ENCODE measurements at places on chromosomes 3 and 15. TPM values are rescaled to one million over a fixed set of nuclear protein-coding genes. Genes with fewer than 3 reads are reported as not detected.

The PPARG gene
- 0.37 TPM for total RNA-seq

The CFAP20DC gene
- 8.4 TPM for total RNA-seq

The ARGFX gene
- total RNA-seq: not detected

The SRGAP3 gene
- total RNA-seq: 197 TPM

The BTLA gene
- total RNA-seq: not detected

The IMPG2 gene
- 2.4 TPM for total RNA-seq

The GRIP2 gene
- 0.34 TPM for total RNA-seq

DNA sequence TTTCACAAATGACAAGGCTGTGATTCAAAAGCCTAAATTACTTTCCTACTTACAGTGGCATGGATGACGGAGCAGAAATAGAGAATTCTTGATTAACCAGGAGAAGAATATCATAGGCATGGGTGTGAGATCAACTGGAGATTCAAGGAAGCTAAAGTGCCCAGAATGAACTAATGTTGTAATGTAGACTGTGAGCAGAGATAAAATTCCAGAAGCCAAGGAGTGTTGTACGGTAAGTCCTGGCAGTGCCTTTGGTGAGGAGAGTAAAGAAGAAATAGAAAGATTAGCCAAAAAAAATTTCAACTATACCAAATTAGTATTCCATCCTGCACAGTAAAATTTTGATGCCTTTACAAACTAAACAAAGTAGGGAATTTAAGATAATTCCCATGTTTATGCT lies 75.9 kb downstream of the ZBTB20 start:
- H3K4me3 ChIP-seq: no peak overlapping the region
- H3K4me1 ChIP-seq: no peaks in the 10 kb centered on the region
- DNase-seq: no peak
- H3K27me3 ChIP-seq: no peaks in the 10 kb centered on the region
- no peak overlapping the region for H3K27ac ChIP-seq

DNA sequence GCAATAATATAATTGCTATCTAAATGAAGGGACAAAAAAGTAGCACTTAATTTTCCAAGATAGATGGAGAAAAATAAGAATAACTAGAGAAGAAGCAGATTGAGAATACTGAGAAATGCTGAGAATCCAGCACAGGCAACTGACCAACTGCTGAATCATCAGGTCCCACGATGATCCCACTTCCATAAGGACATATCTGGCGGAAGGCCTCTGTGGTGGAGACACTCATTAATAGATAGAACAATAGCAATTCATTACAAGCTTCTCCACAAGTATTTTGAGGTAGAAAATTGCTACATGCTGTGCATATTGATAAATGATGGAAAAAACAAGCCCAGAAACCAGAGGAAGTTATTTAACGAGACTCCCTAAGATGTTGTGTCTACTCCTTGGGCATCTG lies 105.9 kb downstream of the DUT start:
- H3K36me3 ChIP-seq: no peaks in the 10 kb centered on the region
- no peak for DNase-seq

DNA sequence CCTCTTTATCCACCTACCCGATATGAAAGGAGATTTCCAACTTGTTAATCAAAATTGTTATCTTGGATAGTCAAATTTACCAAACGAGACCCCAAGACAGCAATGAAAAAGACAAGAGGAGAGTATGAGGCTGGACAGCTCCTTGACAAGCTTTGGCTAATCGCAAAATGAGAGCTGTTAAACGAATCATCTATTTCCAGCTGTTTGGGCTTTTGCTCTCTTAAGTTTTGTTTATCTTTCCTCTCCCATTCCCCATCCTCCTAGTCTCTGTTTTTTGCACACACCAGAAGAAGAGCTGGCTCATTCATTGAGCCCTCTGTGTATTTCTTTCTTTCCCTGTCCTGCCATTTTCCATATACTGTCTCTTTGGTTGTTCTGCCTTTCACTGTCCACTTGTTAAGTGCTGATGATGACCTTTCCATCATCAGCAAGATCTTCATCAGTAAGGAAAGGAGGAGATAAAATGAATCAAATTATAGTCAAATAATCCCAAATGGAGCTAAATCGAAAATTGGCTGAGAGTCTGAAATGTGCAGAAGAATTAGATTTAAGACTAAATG lies 161.6 kb downstream of the SLC9A9 start:
- no peak overlapping the region for H3K27ac ChIP-seq
- no peaks in the 10 kb centered on the region for H3K27me3 ChIP-seq
- H3K36me3 ChIP-seq: no peaks in the 10 kb centered on the region
- H3K4me1 ChIP-seq: no peaks in the 10 kb centered on the region
- DNase-seq: no peak

GRCh38 chr15:93072411-93073394 lies 16.3 kb downstream of the RGMA start:
- DNase-seq: peak; percentile 82
- H3K27me3 ChIP-seq: peaks cover 7% of the 10 kb centered on the region
- H3K4me1 ChIP-seq: peaks cover 32% of the 10 kb centered on the region
- H3K27ac ChIP-seq: peak overlapping the region; percentile 72

- H3K4me1 ChIP-seq: no peaks in the 10 kb centered on the region
- H3K4me3 ChIP-seq: no peak overlapping the region
- no peak overlapping the region for H3K27ac ChIP-seq
- no peak for DNase-seq
Observed at GRCh38 chr3:114176890-114177289, 2.0 kb downstream of the DRD3 start.

GRCh38 chr15:88334436-88334835 lies 77.9 kb upstream of the NTRK3 start:
- no peaks in the 10 kb centered on the region for H3K27me3 ChIP-seq
- H3K4me1 ChIP-seq: peaks cover 6% of the 10 kb centered on the region
- H3K4me3 ChIP-seq: no peak overlapping the region
- H3K36me3 ChIP-seq: no peaks in the 10 kb centered on the region

- H3K4me3 ChIP-seq: no peak overlapping the region
- no peak overlapping the region for H3K27ac ChIP-seq
- peaks cover 9% of the 10 kb centered on the region for H3K27me3 ChIP-seq
- peaks cover 27% of the 10 kb centered on the region for H3K4me1 ChIP-seq
Observed at GRCh38 chr3:127799476-127800222, 22.7 kb downstream of the MGLL start.

GRCh38 chr3:186693843-186694242 lies 23.3 kb upstream of the KNG1 start:
- H3K27me3 ChIP-seq: no peaks in the 10 kb centered on the region
- no peaks in the 10 kb centered on the region for H3K4me1 ChIP-seq
- H3K4me3 ChIP-seq: no peak overlapping the region
- no peaks in the 10 kb centered on the region for H3K36me3 ChIP-seq
- no peak for DNase-seq

DNA sequence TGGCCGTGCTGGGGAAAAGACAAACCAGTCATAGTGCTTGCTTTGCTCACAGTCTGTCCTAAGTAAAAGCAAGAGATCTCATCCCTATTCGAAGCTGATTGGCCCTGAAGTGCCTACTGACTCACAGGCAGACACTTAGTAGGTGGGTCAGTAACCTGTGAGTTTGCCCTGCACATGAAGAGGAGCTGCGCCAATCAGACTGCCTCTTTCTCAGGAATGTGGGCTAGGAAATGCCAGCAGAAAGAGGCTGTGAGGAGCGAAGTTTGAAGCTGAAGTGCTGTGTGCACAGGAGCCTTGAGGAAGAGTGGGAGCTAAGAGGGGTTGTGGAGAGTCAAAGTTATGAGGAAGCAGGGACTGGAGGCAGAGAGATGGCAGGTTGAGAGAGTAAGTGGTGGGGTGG lies 126.8 kb downstream of the IL20RB start:
- H3K27ac ChIP-seq: no peak overlapping the region
- no peaks in the 10 kb centered on the region for H3K36me3 ChIP-seq
- no peak overlapping the region for H3K4me3 ChIP-seq
- H3K27me3 ChIP-seq: peaks cover 1% of the 10 kb centered on the region
- H3K4me1 ChIP-seq: no peaks in the 10 kb centered on the region
- DNase-seq: no peak

GRCh38 chr15:69181424-69181823 lies 21.0 kb downstream of the GLCE start:
- no peak overlapping the region for H3K27ac ChIP-seq
- no peaks in the 10 kb centered on the region for H3K27me3 ChIP-seq
- no peaks in the 10 kb centered on the region for H3K4me1 ChIP-seq
- no peak overlapping the region for H3K4me3 ChIP-seq
- DNase-seq: no peak

DNA sequence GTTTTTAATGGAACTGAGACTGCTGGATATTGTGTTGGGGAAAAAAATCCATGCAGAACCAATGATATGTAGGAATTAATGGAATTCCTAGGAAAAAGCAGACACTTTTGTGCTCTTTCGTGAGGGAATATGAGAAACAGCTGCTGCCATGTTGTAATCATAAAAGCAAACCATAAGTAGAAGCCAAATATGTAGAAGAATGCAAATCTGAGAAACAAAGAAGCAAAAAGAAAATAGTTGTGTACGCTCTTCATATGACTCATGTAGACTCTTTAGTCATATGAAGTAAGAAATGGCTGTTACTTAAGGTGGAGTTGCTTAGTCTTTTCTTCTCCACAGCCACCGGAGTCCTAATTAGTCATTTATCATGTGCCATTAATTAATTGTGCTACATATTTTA lies 298.6 kb upstream of the ZNF717 start:
- H3K27ac ChIP-seq: no peak overlapping the region
- no peaks in the 10 kb centered on the region for H3K36me3 ChIP-seq
- no peaks in the 10 kb centered on the region for H3K4me1 ChIP-seq

GRCh38 chr3:118557513-118557912 lies 477.1 kb downstream of the IGSF11 start:
- H3K36me3 ChIP-seq: no peaks in the 10 kb centered on the region
- H3K27me3 ChIP-seq: no peaks in the 10 kb centered on the region
- no peak for DNase-seq
- H3K27ac ChIP-seq: no peak overlapping the region
- H3K4me3 ChIP-seq: no peak overlapping the region

DNA sequence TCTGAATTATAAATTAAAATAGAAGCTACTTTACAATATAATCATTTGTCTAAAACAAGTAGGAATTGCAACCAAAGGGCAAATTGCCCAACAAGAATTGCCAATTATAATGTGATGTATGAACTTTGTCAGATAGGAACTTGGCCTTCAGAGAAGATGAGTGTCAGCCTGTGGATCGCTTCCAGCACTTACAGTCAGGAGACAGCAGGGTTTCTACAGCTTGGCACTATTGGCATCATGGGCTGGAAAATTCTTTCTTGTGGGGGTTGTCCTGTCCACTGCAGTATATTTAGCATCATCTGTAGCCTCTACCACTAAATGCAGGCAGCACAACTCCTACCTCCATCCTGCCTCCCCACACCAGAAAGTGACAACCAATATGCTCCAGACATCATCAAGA lies 48.1 kb upstream of the CRBN start:
- no peaks in the 10 kb centered on the region for H3K36me3 ChIP-seq
- no peak overlapping the region for H3K4me3 ChIP-seq
- DNase-seq: no peak

- H3K4me3 ChIP-seq: no peak overlapping the region
- H3K36me3 ChIP-seq: no peaks in the 10 kb centered on the region
- DNase-seq: no peak
- H3K27me3 ChIP-seq: no peaks in the 10 kb centered on the region
Observed at GRCh38 chr3:23671851-23672589, 133.7 kb upstream of the UBE2E1 start.

- peaks cover 50% of the 10 kb centered on the region for H3K4me1 ChIP-seq
- peak overlapping the region; percentile 98 for H3K27ac ChIP-seq
- H3K27me3 ChIP-seq: peaks cover 12% of the 10 kb centered on the region
Observed at GRCh38 chr3:11556851-11557644, 86.7 kb downstream of the VGLL4 start.

DNA sequence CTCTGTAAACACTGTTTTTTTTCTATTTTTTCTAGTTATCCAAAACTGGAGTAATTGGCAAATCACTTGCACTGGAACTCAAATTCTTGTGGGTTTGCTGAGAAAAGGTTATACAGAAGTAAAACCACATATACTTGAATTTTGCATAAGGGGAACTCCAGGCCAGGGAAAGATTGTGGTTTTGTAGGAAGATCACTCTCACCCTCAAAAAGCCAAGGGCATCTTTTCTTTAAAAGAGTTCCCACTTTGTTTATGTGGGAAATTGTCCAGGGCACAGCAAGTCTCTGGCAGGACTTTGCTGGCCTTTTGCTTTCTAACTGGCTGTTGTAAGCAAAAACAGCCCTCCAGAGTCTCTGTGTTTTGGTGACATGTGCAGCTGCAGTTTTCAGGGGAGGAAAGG lies 340.3 kb upstream of the RBMS3 start:
- H3K27me3 ChIP-seq: no peaks in the 10 kb centered on the region
- no peak overlapping the region for H3K4me3 ChIP-seq
- H3K4me1 ChIP-seq: no peaks in the 10 kb centered on the region
- no peak overlapping the region for H3K27ac ChIP-seq
- no peak for DNase-seq
- H3K36me3 ChIP-seq: no peaks in the 10 kb centered on the region

- peaks cover 4% of the 10 kb centered on the region for H3K36me3 ChIP-seq
- no peaks in the 10 kb centered on the region for H3K27me3 ChIP-seq
- H3K4me1 ChIP-seq: no peaks in the 10 kb centered on the region
- H3K4me3 ChIP-seq: no peak overlapping the region
- DNase-seq: no peak
Observed at GRCh38 chr3:65343736-65344135, 655.9 kb upstream of the ADAMTS9 start.

DNA sequence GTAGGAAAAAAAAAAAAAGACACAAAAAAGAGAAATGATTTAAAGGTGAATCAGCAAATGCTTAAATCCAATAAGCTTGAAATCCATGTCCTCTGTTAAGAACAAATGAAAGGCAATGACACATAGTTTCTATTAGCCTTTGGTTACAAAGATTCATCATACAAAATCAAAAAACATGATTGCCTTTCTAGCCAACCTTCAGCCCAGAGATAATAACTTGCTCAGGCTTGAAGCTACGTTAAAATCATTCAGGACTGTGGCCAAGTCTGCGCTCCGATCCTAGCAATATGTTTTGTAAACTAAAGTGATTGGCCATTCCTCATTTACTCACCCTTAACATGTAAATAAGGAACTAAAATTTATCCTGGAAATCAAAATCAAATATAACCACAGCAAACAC lies 556.7 kb downstream of the FGF12 start:
- H3K36me3 ChIP-seq: no peaks in the 10 kb centered on the region
- DNase-seq: no peak
- H3K27ac ChIP-seq: no peak overlapping the region
- H3K27me3 ChIP-seq: no peaks in the 10 kb centered on the region
- peaks cover under 1% of the 10 kb centered on the region for H3K4me1 ChIP-seq

DNA sequence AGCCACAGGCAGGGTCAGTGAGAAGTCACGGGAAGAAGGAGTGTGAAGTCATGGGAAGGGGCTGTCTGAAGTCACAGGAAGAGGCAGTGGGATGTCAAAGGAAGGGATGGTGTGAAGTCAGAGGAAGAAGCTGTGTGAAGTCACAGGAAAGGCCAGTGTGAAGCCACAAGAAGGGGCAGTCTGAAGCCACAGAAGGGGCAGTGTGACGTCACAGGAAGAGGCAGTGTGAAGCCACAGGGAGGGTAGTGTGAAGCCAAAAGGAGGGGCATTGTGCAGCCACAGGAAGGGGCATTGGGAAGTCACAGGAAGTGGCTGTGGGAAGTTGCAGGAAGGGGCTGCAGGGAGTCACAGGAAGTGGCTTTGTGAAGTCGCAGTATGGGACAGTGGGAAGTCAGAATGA lies 35.1 kb downstream of the GASK1A start:
- H3K36me3 ChIP-seq: no peaks in the 10 kb centered on the region
- H3K27me3 ChIP-seq: no peaks in the 10 kb centered on the region
- H3K27ac ChIP-seq: no peak overlapping the region
- no peak for DNase-seq
